IPS DF 6.9 (cell line): ENCODE measurements at places on chromosomes 3 and 15.

GRCh38 chr3:186307594-186308221, 54.3 kb downstream of the DGKG start:
- no peak for DNase-seq

- DNase-seq, result no peak
Observed at GRCh38 chr3:195208631-195209030, 62.3 kb downstream of the XXYLT1 start.

- no peak for DNase-seq
Observed at GRCh38 chr3:42507761-42508335, 5.4 kb downstream of the VIPR1 start.

DNA sequence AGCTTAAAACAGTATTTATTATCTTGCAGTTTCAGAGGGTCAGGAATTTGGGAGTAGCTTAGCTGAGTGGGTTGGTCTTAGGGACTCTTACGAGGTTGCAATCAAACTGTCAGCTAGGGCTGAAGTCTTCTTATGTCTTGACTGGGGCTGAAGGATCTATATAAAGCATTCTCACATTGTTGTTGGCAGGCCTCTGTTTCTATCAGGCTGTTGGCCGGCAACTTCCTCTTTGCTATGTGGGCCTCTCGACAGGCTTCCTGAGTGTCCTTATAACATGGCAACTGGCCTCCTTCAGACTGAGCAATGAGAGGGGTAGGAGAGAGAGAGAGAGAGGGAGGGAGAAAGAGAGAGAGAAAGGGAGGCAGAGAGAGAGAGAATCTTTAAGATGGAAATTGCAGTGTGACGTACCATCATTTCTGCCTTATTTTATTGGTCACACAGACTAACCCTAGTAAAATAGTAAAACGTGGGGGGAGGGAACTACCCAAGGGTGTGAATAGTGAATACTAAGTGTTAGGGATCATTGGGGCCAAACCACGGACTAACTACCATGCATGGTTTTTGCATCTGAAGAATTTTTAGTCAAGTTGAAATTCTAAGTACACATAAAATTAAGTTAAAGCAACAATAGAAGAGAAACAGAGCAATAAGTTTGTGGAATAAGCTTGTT, 16.1 kb downstream of the FGF7 start:
- DNase-seq, result no peak

DNA sequence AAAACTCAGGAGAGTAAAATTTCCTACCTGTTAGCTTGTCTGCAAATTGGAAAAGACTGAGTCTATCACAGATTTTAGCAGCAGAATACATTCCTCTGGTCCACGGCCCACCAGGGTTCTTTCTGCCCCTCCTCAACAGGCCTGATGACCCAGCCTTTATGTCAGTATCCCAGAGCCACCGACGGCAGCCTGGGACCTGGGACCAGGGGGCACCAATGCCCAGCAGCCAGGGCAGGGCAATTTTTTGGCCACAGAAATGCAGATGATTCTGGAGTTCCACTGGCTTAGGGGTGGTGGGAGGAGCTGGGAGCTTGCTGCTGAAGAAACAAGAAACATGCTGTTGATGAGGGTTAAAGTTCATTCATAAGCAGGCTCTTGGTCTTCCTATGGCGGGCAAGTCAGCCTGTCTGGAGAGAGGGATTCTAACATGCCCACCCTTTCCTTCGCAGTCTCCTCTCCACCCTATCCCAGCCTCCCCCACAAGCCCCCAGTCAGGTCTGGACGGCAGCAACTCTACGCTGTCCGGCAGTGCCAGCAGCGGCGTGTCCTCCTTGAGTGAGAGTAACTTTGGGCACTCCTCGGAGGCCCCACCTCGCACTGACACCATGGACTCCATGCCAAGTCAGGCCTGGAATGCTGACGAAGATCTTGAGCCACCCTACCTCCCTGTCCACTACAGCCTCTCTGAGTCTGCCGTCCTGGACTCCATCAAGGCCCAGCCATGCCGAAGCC, 4.3 kb upstream of the MANF start:
- no peak for DNase-seq

DNA sequence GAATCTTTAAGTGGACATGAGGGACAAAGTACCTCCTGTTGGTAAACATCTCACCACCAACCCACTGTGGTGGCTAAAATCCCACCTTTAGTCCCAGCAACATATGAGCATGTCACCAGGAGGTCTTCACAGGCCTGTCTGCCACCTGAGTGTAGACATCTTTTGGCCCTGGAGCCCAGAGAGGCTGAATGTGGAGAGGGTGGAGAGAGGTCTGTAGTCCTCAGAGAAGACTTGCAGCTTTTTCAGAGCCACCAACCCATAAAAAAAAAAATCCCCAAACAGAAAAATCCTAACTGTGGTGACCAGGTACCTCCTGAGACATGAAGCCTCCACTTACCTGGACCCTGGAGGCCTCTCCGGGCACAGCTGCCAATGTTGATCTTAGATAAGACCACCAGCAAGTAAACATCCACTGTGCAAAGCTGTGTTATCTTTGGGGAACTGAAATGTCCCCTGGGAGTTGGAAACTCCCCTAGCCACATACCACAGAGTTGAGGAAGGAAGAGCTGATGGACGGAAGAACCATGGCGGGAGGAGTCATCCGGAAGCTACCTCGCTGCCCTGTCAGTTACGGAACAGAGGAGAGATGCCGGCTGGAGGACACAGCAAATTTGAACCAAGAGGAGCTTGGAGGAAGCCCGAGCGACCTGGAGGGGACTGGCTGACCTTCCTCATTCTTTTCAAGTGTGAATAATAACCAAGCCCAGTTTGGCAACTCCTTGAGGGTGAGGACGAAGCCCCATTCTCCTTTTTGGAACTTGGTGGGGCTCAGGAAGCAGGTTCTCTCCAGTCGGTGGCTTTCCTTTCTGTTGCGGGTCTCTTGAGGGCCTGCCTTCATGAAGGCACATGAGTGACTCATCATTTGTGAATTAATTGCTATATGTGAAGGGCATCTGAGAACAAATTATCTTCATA, at the start of gene GHRL:
TSS of gene GHRL (minus strand) at position 443 of the 915 bp plus-strand sequence. CDS start 2,767 bp downstream, outside the sequence.
- no peak for DNase-seq

GRCh38 chr3:127002195-127003174, 19.6 kb downstream of the PLXNA1 start:
- peak; percentile 70 for DNase-seq

DNA sequence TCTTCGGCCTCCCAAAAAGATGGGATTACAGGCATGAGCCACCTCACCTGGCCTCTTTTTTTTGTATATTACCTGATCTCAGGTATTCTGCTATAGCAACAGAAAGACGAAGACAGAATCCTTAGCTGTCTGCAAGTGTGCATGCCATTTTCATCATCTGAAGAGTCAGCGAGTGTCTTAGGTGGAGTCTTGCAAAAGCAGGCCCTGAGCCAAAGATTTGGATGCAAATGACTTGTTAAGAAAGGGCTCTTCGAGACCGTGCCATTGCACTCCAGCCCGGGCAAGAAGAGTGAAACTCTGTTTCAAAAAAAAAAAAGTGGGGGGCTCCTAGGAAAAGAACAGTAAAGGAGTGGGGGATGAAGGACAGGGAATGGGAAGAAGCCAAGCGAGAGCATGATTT, 10.2 kb upstream of the TRIM69 start:
- DNase-seq, result no peak

DNA sequence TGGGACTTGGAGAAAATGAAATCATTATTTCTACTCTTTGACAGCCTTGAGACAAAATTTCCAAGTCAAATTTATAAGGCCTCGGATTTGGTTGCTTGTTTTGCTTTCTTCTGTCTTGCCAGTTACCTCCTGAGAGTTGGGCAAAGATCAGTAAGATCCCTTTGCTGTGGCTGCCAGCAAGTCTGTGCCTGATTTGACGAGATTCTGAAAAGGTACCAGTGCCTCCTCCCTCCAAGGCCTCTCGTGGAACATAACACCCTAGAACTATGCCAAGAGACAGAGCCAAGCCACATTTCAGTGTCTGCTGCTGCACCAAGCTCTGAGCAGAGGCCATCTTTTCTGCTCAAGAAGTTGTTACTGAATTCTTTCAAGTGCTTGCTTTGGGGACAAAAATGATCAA, 61.0 kb downstream of the GTPBP8 start:
- no peak for DNase-seq

- DNase-seq, result no peak
Observed at GRCh38 chr3:112127522-112128494, 5.2 kb downstream of the GCSAM start.

DNA sequence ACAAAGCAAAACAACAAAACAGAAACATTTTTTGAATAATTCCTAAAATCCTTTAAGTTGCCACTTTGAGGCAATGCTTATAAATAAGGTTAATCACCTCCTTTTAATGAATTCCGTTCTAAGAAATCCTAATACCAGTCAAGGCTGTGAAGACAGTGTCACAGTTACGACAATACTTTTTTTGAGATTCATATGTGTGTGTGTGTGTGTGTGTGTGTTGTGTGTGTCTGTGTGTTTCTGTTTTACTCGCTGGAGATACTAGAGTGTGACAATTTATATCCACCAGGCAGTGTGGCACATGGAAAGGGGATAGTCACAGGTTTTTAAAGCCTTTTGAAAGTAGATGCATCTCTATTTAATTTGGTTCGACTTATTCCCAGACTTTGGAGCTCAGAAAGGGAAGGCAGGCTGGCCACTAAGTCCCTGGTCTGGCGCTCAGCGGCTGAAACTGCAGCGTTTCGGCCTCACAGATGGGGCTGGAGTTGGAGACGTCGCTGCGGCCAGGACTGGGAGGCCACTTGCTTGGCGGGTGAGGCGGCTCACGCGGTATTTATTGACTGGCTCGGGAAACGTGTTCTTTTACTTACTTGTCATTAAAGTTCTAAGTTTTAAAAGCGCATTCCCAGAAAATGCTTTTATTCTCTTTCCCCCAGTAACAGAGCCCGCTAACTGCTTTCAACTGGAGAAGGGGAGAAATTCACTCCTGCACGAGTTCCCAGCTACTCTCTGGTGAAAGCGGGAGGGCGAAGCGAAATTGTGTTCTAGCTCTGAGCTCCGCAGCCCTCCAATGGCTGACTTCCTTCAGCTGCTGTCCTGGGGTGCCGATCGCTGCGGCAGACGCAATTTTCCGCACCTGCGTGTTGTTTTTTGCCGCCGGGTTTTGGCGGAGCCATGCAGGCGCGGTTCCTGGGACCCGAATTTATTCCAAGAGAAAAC, 13.7 kb downstream of the ZIC1 start:
- no peak for DNase-seq

DNA sequence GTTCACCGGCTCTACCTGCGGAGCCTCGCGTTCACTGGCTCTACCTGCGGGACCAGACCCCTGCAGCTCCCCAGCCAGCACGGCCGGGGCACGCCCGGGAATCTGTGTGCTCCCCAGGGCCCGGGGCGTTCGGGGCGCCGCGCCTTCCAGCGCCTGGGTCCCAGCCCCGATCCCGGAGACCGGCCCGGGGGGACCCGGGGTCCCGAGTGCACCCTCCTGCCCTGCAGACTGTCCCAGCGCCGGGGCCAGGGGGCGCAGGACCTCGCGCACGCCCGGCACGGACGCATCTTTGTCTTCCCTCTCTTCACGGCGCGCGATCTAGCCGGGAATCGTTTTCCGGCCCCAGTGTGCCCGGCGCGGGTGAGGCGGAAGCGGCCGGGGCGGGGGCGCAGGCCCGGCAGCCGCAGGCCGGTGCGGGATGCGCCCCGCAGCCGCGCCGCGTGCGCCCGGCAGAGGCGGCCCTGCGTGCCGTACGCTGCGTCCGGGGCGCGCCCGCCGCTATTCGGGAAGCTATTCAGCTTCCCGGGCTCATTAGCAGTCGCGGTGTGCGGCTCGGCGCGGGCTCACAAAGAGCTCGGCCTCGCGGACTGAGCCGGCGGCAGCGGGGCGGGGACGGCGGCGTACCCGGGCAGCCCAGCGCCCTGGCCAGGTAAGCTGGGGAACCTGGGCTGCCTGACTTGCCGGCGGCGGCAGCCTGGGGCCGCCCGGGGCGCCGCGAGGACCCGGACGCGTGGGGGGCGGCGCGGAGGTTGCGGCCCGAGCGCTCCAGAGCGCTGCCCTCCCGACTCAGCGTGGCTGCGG, at the start of gene APBA2:
TSS of gene APBA2 (plus strand) at position 345 of the 801 bp plus-strand sequence. CDS start 167,911 bp downstream, outside the sequence.
- DNase-seq, result no peak

- DNase-seq, result no peak
Observed at GRCh38 chr3:185979721-185980121, 41.9 kb upstream of the TRA2B start.

DNA sequence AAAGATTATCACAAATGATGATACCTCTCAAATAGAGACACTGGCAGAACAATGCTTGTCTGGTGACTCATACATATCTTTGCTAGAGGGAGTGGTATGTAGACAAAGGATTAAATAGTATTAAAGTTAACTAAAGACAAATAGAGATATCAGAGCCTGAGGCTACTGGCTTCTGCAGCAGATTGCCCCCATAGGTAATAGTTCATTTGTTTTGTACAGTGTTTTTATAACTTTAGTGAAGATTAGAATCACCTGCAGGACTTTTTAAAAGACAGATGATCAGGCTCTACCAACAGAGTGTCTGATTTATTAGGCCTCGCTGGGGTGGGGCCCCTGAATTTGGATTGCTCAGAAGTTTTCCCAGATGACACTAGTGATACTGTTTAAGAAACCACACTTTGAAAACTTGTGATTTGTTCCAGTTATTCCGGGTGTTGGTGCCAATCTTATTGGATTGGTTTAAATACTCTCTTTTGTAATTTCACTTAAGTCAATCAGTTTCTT, 96.4 kb downstream of the NAALADL2 start:
- no peak for DNase-seq

DNA sequence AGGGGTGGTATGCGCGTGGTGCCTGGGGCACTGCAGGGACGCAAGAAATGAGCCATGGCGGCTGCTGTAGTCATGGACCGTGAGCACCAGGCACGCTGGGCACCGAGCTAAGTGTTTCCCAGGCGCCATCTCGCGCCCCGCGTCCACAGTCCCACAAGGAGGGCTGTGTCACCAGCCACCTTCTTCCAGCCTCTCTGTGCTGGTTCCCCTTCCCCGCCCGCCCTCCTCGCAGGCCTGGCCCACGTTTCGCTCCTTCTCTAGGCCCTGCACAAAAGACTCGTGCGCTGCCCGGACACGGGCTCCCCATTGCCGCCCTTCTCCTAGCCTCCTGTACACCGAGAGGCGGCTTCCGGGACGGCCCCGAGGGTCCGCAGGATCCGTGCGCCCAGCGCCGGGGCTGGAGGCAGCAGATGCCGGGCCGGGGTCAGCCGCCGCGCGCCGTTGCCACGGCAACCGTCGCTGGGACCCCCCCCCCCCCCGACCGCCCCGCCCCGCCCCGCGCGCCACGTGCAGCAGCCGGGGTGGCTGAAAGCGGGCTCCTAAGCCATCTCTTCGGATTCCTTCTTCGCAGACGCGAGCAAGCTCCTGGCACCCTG, 113.4 kb downstream of the SRGAP3 start:
- no peak for DNase-seq

GRCh38 chr15:75646944-75647364, 758 bp upstream of the SNX33 start:
- no peak for DNase-seq

GRCh38 chr15:44695294-44695693, 15.8 kb downstream of the PATL2 start:
- DNase-seq, result no peak

- DNase-seq, result no peak
Observed at GRCh38 chr3:29083081-29083480, 197.8 kb upstream of the RBMS3 start.

- DNase-seq, result no peak
Observed at GRCh38 chr3:102466001-102466400, 31.2 kb downstream of the ZPLD1 start.

DNA sequence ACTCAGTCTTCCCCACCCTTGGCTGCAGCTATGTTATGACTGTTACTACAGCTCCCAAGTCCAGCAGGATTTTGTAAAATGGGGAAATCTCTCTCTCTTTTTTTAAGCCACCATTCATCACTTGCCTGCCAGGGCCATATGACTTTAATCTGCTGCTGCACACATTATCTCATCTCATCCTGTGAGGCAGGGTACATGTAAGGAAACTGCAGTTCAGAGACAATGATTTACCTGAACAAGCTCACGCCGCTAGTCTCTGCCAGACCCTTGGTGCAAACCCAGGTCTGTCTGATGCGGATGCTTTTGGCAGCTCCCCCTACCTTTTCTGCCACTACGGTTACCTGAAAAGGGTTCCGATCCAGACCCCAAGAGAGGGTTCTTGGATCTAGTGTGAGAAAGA, 78.3 kb downstream of the CHRNA7 start:
- DNase-seq, result no peak
